ENCODE measurements at places on chromosomes 5 and 9. TPM values are rescaled to one million over a fixed set of nuclear protein-coding genes. Genes with fewer than 3 reads are reported as not detected.
A peak's percentile ranks its signal among the peaks of the same experiment; 100 is the strongest.

DNA sequence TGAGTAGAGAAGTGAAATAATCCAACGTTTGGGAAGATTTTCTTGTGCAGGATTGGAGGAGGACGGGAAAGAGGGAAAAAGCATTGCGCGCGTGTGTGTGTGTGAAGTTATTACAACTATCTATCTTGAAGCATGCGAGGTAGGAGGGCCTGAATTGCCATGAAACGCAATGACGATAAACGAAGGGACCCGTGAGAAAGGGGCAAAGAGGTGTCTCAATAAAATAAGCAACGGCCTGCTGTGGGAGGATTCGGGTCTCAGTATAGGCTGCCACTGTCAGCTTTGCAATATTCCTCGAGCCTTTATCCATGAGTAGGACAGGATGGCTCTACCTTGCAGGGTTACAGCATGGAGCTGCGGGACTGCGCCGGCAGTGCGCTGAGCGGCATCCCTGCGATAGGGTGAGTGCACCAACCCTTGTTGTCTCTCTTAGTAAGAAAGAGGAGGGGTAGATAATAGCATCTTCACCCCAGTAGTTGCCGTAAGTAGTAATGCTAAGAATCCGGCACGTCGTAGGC, 631 bp upstream of the RCL1 start:
- no peak for DNase-seq

CMYA5 gene
- polyA plus RNA-seq = 174 TPM

DNA sequence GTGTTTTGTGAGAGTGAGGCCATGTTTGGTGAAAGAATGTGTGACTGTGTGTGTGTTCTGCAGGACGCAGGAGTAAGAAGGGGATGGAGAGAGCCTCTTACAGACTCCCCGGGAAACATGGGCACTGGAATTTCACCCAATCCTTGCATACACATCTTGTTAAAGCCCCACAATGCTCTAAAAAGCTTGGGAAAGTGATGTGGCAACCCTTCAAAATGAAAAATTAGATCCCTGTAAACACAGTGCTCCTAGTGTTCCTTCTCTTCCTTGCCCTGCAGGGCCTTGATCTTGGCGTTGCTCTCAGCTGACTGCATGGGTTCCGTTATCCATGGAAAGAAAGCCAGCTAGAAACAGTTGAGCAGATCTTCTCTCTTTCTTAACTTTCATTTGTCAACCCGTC, 701.7 kb downstream of the SEMA5A start:
- DNase-seq = no peak

GRCh38 chr5:123718238-123718637, 206.3 kb downstream of the CSNK1G3 start:
- peak; percentile 78 for DNase-seq

NIPAL4 gene
- polyA plus RNA-seq = 1.0 TPM

DNA sequence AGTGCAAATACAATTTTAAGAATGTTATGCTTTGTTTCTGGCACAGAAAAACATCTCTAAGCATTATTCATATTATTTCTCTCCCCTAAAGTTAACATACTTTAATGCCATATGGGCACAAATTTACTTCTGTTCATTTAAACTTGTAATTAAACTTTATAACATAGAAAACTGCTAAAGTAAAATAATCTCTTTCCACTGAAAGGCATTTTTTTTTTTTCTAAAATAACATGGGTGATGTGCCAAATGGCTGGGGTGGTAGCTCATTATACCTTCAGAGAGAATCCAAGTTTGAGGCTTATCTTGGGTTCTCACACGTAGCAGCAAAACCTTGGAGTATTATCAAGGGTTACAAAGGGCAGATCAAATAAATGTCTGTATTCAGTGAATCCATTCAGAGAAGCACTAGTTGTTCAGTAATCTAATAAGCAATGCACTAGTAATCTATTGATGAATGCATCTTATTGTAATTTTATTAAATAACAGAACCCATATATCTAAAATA, 257.6 kb upstream of the POU5F2 start:
- DNase-seq = no peak

- no peak for DNase-seq
These were observed 123.3 kb upstream of the RUSC2 start for GRCh38 chr9:35366627-35367026.

DNA sequence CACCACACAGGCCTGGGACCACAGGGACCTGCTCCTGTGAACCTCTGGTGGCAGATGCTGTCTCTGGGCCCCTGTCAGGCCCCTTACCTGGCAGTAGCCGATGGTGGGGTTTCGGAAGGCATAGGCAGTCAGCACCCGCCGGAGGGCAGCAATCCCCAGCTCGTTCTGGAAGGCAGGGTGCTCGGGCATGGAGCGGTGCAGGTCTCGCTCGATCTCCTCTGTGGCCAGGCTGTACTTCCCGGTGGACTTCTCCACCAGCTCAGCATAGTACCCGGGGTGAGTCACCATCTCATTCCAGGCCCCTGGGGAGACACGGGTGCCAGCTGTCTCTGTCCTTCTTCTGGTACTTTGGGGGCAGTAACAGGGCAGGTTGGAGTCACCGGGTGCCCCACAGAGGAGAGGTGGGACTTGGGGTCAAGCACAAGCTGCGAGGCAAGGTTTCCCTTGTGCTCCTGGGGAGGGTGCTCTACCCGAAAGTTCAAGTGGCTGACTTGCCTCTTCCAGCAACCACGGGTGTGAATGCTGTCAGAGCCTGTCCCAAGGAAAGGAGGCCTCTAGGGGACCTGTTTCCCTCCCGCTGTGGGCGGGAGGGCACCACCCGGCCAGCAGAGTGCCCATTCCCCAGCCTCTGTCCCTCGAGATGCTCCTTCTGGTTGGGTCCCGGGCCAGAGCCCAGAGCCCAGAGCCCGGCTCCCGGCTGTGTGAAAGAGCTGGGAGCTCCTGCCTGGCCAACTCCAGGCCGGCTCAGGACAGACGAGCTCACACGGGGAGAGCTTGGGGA, 19.8 kb upstream of the MRNIP start:
- DNase-seq = no peak

DNA sequence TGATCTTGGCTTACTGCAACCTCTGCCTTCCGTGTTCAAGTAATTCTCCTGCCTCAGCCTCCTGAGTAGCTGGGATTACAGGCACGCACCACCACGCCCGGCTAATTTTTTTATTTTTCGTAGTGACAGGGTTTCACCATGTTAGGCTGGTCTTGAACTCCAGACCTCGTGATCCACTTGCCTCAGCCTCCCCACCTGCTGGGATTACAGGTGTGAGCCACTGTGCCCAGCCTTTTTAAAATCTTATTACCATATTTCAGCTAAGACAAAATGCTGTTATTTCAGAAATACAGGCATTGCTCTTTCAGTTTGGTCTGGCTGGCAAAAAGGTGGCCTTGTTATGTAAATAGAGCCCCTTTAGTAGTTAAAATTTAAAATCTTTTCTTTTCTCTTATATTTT, 46.9 kb upstream of the GLDC start:
- no peak for DNase-seq

- DNase-seq = no peak
These were observed 248.0 kb downstream of the DRD1 start for GRCh38 chr5:175195698-175196656.

GRCh38 chr5:103582364-103582763, 19.8 kb upstream of the NUDT12 start:
- DNase-seq = peak; percentile 57

GRCh38 chr5:120298981-120299380, 165.1 kb upstream of the PRR16 start:
- DNase-seq = no peak

GLIPR2 gene
- 156 TPM for polyA plus RNA-seq

Data from muscle of leg (tissue), 16 donors.